H9 (cell line): ENCODE measurements at places on chromosomes 5 and 9. TPM values are rescaled to one million over a fixed set of nuclear protein-coding genes. Genes with fewer than 3 reads are reported as not detected.

GRCh38 chr5:27158775-27159174, 120.4 kb upstream of the CDH9 start:
- no peaks in the 10 kb centered on the region for H3K4me1 ChIP-seq
- no peak for DNase-seq
- H3K36me3 ChIP-seq, result peaks cover 65% of the 10 kb centered on the region
- H3K27ac ChIP-seq, result no peak overlapping the region
- H3K27me3 ChIP-seq, result no peaks in the 10 kb centered on the region

DNA sequence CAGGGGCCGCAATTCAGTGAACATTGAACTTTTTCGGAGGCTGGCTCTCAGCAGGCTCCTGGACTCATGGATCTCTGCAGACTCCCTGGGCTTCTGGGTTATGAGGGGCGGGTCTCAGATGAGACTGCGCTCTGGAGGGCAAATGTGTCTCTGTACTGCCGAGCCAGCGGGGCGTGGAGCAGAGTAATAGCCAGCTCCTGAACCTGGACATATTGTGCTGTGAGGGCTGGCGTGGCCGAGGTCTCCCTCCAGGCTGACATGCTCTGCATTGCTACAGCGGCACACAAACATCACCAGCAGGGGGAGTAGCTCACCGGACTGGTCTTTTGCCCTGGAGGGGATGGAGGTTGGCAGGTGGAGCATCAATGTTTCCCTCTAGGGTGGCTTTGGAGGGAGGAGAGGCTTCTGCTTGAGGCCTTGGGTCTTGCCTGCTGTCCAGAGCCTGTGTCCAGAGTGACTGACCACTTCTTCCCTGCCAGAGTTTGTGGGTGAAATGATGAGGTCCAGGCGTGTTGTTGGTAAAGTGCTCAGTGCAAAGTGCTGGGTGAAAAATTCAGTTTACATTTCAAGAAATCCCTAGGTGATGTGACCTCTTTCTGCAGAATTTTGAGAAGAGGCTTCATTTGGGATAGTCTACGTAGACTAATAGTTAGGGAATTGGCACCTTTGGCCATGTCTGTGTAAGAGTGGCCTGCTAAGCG, 10.9 kb upstream of the GADD45G start:
- peaks cover 3% of the 10 kb centered on the region for H3K4me1 ChIP-seq
- no peak overlapping the region for H3K27ac ChIP-seq
- peak; percentile 86 for DNase-seq
- H3K27me3 ChIP-seq, result no peaks in the 10 kb centered on the region
- no peaks in the 10 kb centered on the region for H3K36me3 ChIP-seq
- no peak overlapping the region for H3K4me3 ChIP-seq

- no peak overlapping the region for H3K27ac ChIP-seq
- no peaks in the 10 kb centered on the region for H3K27me3 ChIP-seq
- no peaks in the 10 kb centered on the region for H3K36me3 ChIP-seq
- peak overlapping the region; percentile 22; the same call in 2 of the 3 replicates for H3K4me3 ChIP-seq
- peaks cover 28% of the 10 kb centered on the region; the same call in 1 of the 2 replicates for H3K4me1 ChIP-seq
Measured at GRCh38 chr5:16897284-16897704, 38.8 kb downstream of the MYO10 start.

GRCh38 chr9:567128-567746, 274.3 kb upstream of the DMRT1 start:
- H3K4me3 ChIP-seq, result no peak overlapping the region
- H3K4me1 ChIP-seq, result no peaks in the 10 kb centered on the region
- no peaks in the 10 kb centered on the region for H3K27me3 ChIP-seq

DNA sequence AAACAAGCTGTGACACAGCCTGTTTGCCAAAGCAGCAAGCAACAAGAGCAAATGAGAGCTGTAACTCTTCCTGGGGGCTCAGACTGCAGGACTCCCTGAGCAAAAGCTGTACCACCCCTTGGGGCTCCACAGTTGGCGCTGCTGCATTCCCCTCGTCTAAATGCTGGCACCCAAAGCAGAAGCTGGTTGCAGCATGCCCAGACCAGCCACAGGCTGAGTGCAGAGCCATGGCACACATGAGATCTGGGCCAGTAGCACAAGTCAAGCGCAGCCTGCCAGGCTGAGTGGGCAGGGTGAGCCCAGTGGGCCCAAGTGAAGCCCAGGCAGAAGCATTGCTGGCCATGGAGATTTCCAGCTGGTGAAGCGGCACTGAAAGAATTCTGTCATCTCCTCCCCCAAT, 157.3 kb upstream of the GRAMD2B start:
- H3K27me3 ChIP-seq, result no peaks in the 10 kb centered on the region
- peaks cover 23% of the 10 kb centered on the region for H3K36me3 ChIP-seq
- no peaks in the 10 kb centered on the region; the same call in 1 of the 2 replicates for H3K4me1 ChIP-seq
- no peak for DNase-seq
- H3K27ac ChIP-seq, result no peak overlapping the region
- H3K4me3 ChIP-seq, result no peak overlapping the region

DNA sequence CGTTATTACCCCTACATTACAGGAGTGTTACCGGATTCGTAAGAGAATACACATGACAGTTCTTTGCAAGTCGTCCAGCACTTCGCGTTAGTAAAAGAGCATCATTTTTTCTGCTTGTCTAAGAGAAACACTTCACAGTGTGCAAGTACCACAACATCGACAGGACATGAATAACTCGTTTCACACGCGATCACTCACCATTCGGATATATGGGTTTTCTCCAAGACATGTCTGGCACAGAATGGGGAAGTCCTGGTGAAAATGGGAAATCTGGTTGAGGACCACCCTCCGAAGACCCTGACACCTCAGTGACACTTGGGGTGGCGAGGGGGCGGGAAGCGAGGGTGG, 642 bp downstream of the RBM22 start:
- no peaks in the 10 kb centered on the region for H3K27me3 ChIP-seq
- H3K4me3 ChIP-seq, result no peak overlapping the region
- DNase-seq, result no peak
- no peak overlapping the region for H3K27ac ChIP-seq
- H3K4me1 ChIP-seq, result no peaks in the 10 kb centered on the region

- H3K27me3 ChIP-seq, result no peaks in the 10 kb centered on the region
- no peaks in the 10 kb centered on the region for H3K4me1 ChIP-seq
- no peak overlapping the region for H3K4me3 ChIP-seq
- DNase-seq, result no peak
Measured at GRCh38 chr5:2177244-2177643, 294.5 kb upstream of the IRX4 start.

DNA sequence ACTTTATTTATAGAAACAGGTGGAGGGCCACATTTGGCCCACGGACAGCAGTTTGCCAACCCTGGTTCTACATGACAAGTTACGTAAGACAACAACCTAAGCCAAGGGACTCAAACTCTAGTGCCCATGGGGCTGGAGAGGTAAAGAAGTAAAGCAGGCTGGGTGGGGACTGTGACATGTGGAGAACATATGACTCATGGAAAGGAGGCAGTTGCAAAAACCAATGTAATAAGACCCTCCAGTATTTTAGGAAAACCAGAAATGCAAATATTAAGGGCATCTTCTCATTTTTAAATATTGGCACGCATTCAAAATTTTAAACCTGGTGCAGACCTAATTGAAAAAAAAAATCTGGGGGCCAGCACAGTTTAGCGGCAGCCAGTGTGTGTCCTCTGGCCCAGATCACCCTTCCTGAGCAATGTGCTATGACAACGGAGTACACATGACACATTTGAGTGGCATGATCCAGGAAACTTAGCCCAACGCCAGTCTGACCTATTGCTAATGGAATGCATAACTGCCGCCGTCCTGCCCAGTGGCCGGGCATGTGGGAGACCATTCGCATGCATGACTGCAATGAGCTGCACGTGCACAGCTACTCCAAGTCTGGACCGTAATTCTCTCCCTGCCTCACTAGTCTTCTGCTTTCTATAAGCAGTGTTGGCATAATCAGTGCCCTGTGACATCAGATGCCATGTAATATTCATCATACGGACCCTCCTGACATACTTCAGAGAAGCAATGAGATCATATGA, 97.2 kb downstream of the SH3TC2 start:
- no peak overlapping the region for H3K27ac ChIP-seq
- no peak for DNase-seq
- no peaks in the 10 kb centered on the region for H3K36me3 ChIP-seq
- H3K27me3 ChIP-seq, result no peaks in the 10 kb centered on the region

GRCh38 chr5:176866707-176867310, 32.3 kb downstream of the HK3 start:
- peak overlapping the region; percentile 15; the same call in 1 of the 3 replicates for H3K4me3 ChIP-seq
- H3K27ac ChIP-seq, result no peak overlapping the region
- no peaks in the 10 kb centered on the region for H3K36me3 ChIP-seq

Gene ITK
- total RNA-seq, result 0.22 TPM in 2 replicates

Gene C9
- not detected in 2 replicates for total RNA-seq

Gene BAAT
- 0.09 and 0.15 TPM in 2 replicates for total RNA-seq

GRCh38 chr5:132898094-132898493, 24.6 kb downstream of the LEAP2 start:
- no peak overlapping the region for H3K4me3 ChIP-seq
- H3K27ac ChIP-seq, result no peak overlapping the region
- H3K36me3 ChIP-seq, result peaks cover 62% of the 10 kb centered on the region
- DNase-seq, result no peak
- H3K27me3 ChIP-seq, result no peaks in the 10 kb centered on the region; the same call in 1 of the 2 replicates

GRCh38 chr9:122477346-122477745, 380 bp downstream of the OR1J1 start:
- no peak overlapping the region for H3K4me3 ChIP-seq
- no peak for DNase-seq
- no peaks in the 10 kb centered on the region for H3K4me1 ChIP-seq
- no peak overlapping the region for H3K27ac ChIP-seq
- peaks cover 16% of the 10 kb centered on the region for H3K36me3 ChIP-seq

- H3K27ac ChIP-seq, result no peak overlapping the region
- no peak for DNase-seq
- no peaks in the 10 kb centered on the region for H3K27me3 ChIP-seq
- no peaks in the 10 kb centered on the region for H3K4me1 ChIP-seq
- no peaks in the 10 kb centered on the region for H3K36me3 ChIP-seq
Measured at GRCh38 chr9:7665874-7666273, 133.7 kb downstream of the DMAC1 start.
